Stimulated activated naive CD4-positive, alpha-beta T cell (primary cell): ENCODE measurements at places on chromosomes 16 and 17.

DNA sequence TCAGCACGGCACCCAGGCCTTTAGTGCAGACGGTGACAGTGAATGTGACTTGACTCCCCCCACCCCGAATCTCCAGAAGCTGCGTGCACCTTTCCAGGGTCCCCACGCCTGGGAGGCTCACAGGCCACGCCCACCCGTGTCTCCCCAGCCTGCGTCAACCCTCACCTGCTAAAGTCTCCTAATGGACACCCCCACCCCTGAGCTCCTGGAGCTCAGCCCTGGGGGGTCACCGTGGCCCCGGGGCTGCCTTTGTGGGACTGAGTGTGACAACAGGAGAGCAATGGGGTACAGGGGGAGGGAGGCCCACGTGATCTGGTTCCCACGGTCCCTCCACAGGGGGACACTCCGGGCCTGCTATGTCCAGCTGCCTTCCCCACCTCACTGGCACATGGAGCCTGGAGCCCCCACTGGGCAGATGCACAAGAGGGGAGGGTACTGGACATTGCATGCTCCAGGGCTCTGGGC, 7.4 kb upstream of the FASN start:
- no peak for DNase-seq

GRCh38 chr17:47072886-47073285, 93.8 kb upstream of the RPRML start:
- DNase-seq = no peak

- DNase-seq = no peak
Measured at GRCh38 chr16:72924537-72924926, 123.4 kb downstream of the ZFHX3 start.

DNA sequence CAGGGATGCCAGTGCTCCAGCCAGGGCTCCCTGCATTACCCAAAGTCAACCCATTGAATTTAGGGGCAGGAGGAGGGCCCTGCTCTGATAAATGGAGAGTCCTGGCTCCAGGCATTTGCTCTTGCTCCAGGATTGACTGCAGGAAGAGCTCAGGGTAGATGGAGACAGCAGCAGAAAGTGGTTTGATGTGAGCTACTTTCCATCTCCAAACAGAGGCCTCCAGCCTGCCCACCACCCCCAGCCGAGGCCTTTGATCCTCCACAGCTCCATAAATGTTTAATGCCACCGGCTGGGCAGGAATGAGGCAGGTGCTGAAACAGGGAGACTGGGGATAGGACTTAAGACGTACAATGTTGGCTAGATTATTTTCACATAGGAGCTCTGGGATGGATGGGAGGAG, 4.3 kb upstream of the SEZ6 start:
- DNase-seq = no peak

- no peak for DNase-seq
Measured at GRCh38 chr17:74272731-74273201, 1.3 kb upstream of the DNAI2 start.

DNA sequence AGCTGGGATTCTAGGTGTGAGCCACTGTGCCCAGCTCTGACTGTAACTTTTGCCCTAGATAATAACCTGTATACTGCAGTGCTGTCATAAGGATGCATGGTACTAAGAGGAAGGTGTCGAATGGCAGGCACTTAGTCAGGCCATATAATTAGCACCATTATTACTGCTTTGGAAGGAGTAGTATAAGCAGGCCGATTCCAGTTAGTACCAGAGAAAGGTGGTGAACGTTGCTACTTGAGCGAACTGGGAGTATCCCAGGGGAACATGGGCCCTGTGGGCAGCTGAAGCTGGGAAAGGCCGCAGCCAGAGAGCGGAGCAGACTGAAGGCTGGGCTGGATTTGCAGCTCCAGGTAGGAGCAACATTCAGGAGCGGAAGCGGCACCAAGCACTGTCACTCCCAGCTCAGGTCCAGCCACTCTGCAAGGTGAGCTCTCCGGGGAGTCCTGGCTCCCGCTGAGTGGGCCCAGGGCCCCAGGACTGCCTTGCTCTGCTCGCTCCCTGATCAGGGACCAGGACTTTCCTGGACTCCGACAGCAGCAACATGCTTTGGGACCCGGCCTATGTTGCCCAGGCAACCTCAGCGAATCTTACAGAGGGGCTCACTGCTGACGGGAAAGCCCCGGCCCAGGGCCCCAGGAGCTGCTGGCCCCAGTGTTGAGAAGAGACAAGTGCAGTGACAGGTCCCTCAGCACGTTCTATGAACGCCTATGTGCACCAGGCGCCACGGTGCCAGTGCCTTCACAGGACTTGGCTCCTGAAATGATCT, 28.6 kb downstream of the C16orf74 start:
- DNase-seq = no peak

GRCh38 chr16:76204249-76204648, 73.0 kb upstream of the CNTNAP4 start:
- DNase-seq = no peak

DNA sequence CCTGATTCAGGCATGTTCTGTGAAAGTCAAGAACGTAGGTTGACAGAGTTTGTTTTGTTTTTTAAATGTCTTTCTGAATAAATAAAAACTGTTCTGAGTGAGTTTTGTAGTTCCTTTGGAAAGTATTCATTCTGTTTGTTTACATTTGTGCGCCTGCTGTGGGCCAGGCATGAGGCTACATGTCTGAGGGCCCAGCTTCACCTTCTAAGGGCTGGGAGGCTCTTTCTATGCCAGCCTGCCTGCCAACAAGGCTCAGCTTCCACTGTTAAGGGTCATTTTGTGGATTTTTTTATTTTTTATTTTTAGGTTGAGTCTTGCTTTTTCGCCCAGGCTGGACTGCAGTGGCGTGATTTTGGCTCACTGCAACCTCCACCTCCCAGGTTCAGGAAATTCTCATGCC, 6.1 kb downstream of the WWOX start:
- DNase-seq = no peak

- DNase-seq = no peak
Measured at GRCh38 chr16:84609563-84610177, 8.2 kb downstream of the COTL1 start.

- no peak for DNase-seq
Measured at GRCh38 chr17:48575673-48576478, 2.3 kb downstream of the HOXB4 start.

DNA sequence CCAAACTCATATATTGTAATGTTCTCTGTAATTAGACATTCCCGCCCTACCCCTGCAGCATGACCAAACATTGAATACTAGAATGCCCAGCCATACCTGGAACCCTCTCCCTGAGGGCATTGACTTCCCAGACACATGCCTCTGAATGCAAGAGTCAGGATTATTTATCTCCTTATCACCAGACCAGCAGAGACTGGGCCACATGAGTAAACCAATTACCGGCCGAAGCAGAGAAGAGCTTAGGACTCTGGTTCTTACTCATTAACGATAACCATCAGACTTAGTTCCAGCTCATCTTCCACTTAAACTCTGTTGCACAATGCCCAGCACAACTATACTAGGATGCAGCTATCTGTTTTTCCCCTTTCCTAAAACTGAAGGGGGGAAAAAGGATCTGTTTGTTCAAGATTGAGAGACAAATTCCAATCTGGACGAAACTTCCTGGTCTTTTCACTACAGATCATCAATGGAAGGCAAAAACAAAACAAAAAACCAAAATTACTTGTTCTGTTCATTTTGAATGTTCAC, 88.2 kb upstream of the CORO6 start:
- DNase-seq = no peak

DNA sequence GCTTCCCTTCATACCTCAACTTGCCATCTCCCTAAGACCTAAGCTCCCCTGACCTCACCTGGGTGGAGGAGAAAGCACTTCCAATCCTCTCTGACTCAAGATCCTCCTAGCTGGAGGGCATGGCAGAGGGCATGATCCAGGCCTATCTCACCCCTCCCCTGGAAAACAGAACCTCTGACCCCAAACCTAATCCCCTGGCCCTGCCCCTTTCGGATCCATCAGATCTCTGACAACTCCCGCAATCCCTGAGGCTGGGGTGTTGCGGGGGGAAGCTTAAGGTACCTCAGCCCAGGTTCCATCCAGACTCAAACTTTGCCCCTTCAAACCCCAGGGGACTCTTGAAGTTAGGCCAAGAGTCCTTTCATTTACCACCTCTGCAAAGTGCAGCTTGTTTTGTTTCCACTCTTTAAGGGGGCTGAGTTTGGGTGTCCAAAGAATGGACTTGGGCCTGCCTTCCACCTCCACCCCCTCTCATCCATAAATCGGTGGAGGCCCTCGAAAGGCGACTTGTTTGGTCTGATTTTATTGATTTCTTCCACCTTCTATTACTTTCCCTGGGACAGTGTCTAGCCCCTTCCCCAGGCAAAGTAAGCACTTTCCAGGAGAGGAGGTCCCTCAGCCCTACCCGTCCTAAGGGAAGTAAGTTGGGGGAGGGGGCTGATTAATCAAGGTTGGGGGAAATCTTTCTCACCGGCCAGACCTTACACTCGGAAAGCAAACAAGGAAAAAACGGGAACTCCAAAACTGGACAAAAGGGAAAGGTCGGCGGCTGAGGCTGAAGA, 2.6 kb downstream of the EPOP start:
- DNase-seq = no peak
